ENCODE measurements at places on chromosomes 5 and 9.

GRCh38 chr5:99169309-99169708 is 240.5 kb upstream of the CHD1 start:
- no peak for DNase-seq

- no peak for DNase-seq
Measured at GRCh38 chr9:35731415-35732184, 395 bp downstream of the TLN1 start.

DNA sequence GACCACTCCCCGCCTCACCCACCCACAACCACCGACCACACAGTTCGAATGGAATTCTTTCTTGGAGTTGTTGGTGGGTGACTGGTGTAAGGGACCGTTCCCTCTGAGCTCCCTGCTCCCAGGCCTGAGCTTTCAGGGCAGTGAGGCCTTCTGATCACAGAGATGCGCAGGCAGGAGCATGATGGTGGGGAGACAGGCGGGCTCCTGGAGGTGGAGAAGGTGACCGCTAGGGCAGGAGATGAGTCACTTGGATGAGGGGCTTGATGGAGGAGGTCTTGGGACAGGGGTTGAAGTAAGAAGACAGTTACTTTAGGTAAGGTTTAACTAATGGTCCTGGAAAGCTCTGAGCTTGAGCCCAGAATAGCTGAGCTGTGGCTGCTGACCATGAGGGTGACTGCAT is 88.5 kb downstream of the HSPA4 start:
- DNase-seq, result no peak

DNA sequence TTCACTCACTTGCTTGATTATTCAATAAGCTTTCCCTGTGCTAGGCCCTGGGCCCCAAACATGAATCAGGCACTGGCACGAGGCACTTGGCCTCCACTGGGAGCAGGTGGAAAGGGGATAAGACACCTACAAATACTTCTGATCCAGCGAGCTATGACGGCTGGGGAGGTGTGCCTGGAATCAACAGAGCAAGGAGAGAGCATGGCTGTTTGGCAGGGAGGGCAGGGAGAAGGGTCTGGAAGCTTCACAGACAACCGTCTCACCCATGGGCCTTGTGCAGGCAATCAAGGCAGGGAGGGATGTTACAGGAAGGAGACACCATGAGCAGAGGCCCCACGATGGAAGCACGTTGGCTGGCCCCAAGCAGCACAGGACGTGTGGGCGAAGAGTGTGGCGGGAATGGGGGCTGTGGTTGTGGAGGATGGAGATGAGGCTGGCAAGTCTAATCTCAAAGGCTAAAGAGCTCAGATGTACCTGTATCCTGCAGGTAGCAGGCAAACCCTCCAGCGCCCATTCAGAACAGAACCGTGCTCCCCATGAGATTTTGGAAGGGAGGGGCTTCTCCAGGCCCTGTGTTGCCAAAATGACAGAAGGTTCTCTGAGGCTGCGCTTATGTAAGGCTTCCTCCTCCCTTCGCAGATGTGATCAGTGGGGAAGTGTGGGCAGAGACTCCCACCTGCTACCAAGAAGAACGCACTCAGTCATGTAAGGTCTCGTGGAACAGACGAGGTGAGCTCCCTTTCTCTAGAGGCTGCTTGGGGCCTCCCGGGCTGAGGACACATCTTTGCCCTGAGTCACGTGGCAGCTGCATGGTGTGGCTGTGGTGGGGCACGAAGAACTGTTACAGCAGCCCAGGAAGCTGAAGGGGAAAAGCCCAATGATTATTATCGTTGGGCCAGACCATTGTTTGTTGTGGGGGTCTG is 189.7 kb downstream of the DAB2IP start:
- DNase-seq, result no peak

- DNase-seq, result no peak
Measured at GRCh38 chr9:21761309-21761901, 41.0 kb upstream of the MTAP start.

DNA sequence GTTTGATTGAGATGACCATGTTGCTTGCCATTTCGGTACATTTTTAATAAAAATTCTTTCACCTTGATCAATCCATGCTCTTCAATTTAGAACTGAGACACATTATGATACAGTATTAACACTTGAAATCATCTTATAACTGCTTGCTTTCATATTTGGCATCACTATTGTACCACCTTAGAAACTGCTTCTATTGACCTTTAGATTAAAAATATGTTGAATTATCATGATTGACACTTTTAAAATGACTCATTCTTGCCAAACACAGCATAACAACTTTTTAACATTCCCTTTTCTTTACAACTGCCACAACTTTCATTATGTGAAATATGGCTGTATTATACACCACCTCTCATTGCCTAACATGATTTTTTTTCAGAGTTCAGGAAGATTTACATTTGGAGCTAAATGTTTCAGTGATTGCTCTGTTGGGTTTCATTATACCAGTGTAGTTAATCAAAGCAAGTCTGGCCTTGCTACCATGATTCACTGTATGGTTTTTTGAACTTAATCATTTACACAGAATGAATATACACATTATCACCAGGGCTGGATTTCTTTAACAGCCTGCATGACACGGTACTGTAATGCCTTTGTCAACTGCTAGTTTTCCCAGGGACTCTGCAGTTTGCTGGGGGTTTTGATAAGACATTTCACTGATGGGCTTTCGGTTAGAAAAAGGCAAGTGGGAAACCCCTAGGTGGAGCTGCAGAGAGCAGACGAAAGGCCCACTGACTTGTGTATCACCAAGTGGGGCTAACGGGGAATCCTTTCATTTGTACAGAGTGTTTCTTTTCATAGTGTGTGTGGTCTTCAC is 93.6 kb upstream of the TLE4 start:
- no peak for DNase-seq

DNA sequence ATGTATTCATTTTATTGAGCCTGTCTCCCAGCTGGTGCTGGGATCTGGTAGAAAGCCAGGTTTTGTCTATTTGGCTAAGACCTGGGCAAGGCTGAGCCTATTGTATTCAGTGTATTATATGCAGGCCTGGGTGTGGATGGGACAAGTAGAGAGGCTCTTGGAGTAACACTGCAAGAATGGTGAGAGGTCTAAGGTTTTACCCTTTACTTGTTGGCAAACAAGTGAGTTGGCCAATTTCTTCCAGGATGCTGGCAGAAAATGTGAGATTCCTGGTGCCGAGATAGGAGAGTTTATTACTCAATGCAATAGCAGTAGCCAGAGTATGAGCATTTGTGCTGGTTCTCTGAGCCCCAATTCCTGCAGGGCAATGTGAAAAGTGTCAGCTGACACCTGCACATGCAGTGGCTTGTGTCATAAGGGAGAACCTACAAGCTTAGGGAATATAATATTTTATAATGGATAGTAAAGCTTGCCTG is 141.7 kb upstream of the PRLR start:
- DNase-seq, result no peak

DNA sequence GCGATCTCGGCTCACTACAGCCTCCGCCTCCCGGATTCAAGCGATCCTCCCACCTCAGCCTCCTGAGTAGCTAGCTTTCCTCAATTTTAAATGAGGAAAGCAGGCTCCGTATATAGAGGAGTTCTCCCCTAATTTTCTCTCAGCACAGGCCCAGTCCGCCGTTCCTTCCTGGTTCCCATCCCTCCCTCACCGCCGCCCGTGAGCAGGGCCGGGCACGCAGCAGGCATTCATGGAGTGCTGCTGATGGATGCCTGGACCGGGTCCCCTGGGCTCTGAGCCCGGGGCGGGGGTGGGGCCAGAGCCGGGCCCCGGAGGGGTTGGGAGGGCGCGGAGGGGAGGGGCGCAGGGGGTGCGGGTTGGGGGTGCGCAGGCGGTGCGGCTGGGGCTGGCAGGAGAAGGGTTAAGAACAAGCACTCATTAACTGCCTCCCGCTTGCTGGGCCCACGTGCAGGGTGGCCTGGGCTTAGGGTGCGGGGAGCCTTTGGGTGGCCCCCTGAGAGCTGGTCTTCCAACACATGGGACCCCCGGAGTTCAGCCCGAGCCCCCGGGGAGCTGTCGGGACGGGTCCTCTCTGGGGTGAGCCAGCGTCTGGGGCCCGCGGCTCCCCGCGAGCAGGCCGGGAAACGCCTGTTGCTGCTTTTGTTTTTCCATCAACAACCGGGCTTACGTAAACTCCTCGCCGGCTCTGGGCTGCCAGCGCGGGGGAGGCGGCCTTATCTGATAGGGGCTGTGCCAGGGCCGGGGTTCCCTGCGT is 33.7 kb downstream of the LHX2 start:
- DNase-seq, result no peak

GRCh38 chr5:93681432-93681831 is 60.0 kb downstream of the POU5F2 start:
- no peak for DNase-seq

DNA sequence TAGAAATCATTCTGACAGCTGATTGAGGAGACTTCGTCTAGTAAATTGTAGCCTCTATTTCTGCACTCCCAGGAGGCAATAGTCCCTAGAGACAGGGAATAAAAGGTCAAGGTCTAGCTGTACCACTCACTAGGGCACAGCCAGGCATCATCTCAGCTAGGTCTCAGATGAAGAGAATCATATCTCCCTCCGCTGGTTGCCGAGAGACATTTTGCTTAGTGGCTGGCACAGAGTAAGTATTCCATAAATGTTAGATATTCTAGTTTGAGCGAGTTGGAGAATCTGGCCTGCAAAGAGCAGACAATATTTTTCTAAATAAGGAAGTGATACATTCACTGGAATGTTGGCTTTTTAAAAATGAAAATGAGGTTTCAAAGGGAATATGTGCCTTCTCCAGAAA is 180.4 kb upstream of the ACTBL2 start:
- DNase-seq, result no peak

Measured in left forelimb (tissue), 1 donor.